ENCODE measurements at places on chromosomes 11 and 22.

GRCh38 chr11:78248903-78249302 lies 60.2 kb downstream of the USP35 start:
- DNase-seq = no peak

DNA sequence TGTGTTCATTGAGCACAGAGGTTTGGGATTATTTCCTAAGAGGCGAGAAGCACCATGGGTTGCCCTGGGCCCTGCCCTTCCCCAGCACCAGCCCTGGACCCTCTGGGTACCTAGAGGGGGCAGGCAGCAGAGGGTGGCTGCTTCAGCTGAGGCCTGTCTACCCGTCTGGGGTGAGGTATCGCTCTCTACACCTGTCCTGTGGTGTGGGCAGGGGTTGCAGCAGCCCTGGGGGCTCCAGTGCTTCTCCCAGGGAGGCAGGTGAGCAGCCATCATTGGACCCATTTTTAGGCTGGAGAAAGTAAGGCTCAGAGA lies 15.6 kb downstream of the PRDM11 start:
- DNase-seq = no peak

DNA sequence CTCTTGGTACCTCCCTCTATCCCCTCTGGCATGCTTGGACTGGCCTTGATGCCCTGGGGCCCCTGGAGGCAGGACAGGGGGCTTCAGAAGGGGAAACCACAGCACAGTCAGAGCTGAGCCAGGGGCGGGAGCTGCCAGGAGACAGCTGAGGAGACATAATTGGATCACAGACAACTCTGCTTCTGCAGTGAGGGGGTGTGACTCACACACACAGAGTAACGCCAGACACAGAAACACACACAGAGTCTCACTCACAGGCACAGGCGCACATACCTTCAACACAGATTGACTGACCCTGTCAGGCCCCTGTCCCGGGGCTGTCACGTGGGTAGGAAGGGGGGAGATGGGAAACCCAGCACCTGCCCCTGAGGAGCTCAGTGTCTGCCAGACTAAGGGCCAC lies 20.6 kb downstream of the STARD10 start:
- DNase-seq = no peak

DNA sequence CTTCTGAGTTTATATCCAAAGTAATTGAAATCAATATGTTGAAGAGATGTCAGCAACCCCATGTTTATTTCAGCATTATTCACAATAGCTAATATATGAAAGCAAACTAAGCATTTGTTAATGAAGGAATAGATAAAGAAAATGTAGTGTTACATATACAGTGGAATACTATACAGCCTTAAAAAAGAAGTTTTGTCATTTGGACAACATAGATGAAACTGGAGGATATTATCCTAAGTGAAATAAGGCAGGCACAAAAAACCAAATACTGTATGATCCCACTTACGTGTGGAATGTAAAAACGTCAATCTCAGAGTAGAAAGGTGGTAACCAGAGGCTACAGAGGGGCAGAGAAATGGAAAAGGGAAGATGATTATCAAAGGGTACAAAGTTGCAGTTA lies 10.2 kb downstream of the MRGPRX2 start:
- DNase-seq = no peak

GRCh38 chr22:21710156-21710555 lies 25.4 kb downstream of the YPEL1 start:
- no peak for DNase-seq

DNA sequence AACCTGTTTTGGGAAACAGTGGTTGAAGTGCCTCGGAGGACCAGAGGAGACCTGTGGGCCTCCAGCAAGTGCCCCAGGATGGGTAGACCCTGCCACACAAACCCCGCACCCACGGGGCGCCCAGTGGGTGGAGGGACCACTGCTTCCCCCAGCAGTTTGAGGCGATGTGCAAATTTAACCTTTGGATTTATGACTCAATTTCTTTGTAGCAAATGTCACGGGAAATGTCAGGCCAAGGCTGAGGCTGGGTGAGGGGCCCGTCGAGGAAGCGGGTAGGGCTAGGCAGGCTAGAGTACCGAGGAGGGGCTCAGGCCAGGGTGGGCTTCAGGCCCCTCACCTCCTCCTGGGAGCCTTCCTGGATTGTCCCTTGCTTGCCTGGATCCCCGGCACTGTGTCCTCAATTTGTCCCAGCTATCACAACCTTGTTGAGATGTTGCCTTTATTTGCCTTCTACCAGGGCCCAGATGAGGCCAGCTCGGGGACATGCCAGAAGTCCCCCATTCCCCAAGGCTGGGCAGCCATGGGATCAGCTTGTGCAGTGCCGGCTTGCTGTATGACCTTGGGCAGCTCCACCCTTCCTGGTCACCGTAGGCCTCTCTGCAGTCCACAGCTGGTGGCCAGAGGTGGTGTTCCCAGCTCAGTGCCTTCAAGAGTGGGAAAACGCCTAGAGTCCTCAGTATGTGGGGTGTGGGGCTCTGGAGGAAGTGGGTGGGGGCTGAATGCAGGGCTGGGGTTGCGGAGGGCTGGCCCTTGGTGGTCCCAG lies 39.5 kb upstream of the PRODH start:
- no peak for DNase-seq
